ENCODE measurements at places on chromosomes 5 and 9.

DNA sequence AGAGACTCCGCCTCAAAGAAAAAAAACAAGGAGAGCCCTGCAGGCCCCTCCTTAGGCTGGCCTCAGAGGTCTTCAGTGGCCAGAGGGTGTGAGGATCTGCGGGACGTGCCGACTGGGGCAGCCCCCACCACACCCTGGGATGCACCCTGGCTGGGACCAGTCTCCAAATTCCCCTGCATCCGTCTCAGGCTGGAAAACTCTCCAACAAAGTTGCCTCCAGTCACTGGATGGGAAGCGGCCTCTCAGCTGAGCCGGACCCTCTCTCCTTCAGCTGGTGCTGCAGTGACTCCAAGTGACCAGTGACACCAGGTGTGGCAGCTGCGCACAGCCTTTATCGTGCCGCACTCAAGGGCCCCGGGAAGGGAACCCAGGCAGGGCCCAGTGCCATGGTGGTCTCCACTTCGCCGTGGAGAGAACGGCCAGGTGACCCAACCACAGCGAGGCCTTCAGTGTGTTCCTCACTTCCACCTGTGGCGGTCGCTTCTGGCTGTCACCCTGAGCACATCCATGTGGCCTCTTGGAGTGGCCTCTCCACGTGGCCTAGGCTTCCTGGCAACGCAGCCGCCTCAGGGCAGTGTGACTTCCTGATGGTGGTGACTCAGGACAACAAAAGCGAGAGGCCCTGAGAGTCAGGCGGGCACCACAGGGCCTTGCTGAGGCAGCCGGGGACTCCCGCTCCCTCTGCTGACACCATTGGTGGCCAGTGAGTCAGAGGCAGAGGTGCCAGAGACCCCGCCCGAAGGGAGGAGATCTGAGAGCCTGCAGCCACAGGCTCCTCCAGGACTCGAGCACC is 19.3 kb upstream of the CAMSAP1 start:
- peak; percentile 78 for DNase-seq

DNA sequence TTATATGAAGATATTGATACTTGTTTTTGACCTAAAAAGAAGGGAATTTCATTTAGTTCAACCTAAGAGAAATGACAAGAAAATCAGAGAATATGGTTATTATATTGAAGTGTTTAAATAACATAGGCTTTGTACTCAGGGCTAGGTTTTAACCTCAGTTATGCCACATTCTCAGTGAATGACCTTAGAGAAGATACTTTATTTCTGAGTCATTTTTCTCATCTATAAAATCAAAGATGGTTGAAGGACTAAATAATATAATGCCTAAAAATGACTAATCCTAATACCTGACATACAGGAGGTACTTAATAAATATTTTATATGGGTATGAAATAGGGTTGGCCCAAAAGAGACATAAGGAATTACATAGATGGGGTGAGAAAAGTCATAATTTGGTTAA is 32.3 kb downstream of the DIMT1 start:
- DNase-seq, result no peak

- no peak for DNase-seq
Measured at GRCh38 chr5:6649186-6649585, 15.9 kb downstream of the SRD5A1 start.

- no peak for DNase-seq
Measured at GRCh38 chr5:122902263-122902662, 56.9 kb downstream of the SNX24 start.

- DNase-seq, result peak; percentile 20
Measured at GRCh38 chr9:86353655-86354010, 577 bp downstream of the TUT7 start.

DNA sequence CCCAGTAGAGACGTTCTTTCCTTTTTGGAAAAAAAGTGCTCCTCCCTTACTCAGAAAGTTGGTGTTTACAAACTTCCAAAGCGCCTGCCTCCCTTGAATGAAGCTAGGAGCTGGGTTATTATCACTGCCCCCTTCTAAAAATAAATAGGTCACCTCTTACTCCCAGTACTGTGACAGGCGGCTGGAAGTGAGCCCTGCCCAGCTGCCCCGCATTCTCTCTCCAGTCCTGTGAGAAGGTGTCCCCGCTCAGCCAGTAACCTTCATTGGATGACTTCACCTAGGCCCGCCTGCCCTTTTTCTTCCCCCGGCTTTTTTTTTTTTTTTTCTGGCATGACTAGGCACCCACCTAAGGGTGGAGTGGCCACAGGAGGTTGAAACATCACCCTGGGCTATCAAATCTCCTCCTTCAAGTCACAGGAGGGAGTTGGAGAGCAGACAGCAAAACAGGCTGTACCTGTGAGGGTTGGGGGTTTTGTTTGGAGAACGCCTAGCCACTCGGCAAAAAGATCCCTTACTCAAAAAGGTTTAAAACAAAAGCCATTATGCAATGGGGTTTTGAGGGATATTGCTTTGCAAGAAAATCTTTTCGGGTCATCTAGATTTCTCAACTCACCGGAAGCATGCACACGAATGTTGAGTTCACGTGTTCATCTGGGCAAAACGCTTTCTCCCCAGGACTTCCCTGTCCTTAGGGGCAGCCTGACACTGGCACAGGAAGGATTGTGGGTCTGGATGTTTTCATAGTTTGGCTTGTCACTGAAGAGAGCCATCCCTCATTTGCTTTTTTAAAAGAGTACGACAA is 43.3 kb upstream of the ZNF622 start:
- DNase-seq, result no peak

DNA sequence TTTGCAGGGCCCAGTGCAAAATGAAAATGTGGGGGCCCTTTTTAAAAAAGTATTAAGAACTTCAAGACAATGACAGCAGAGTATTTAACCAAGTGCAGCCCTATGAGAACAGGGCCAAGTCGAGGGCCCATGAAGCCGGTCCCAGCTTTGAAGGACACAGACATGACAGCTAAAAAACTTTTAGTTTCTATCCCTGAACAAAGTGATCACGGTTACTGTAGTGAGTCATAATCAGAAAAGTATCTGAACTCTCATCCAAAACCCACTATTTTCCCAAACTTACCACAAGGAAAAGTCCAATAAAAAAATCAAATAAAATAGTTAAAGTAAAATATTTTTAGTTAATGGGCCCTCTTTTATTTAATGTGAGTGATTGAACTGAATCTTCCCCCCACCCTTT is 126.0 kb downstream of the MEF2C start:
- DNase-seq, result no peak

DNA sequence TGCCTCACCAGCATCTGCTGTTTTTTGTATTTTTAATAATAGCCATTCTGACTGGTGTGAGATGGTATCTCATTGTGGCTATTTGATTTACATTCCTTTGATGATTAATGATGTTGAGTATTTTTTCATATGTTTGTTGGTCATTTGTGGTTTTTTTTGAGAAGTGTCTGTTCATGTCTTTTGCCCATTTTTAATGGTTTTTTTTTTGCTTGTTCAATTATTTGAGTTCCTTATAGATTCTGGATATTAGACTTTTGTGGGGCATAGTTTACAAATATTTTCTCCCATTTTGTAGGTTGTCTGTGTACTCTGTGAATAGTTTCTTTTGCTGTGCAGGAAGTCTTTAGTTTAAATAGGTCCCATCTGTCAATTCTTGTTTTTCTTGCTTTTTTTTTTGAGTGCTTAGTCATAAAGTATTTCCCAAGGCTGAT is 148.1 kb downstream of the NPR3 start:
- no peak for DNase-seq

- no peak for DNase-seq
Measured at GRCh38 chr5:33576726-33577590, 136.2 kb downstream of the TARS1 start.

DNA sequence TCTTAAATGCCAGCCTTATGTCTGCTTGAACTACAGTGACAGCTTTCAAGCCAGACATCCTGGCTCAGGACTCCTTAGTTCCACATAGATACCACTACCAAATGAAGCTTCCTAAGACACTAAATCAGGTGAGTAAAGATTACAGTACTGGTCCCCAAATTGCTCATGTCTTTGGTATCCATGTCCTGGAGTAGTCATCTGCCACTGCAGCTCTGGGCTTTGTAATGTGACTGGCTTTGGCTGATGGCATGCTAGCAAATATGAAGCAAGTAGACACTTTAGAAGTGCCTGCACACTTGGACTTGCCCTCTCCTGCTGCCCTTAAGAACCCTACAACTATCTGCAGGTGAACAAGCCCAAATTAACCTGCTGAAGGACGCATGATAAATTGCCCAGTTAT is 334.9 kb downstream of the BNC2 start:
- DNase-seq, result no peak

GRCh38 chr9:91488341-91488740 is 64.7 kb upstream of the NFIL3 start:
- no peak for DNase-seq

- DNase-seq, result no peak
Measured at GRCh38 chr5:74009502-74009901, 383.5 kb downstream of the ARHGEF28 start.

DNA sequence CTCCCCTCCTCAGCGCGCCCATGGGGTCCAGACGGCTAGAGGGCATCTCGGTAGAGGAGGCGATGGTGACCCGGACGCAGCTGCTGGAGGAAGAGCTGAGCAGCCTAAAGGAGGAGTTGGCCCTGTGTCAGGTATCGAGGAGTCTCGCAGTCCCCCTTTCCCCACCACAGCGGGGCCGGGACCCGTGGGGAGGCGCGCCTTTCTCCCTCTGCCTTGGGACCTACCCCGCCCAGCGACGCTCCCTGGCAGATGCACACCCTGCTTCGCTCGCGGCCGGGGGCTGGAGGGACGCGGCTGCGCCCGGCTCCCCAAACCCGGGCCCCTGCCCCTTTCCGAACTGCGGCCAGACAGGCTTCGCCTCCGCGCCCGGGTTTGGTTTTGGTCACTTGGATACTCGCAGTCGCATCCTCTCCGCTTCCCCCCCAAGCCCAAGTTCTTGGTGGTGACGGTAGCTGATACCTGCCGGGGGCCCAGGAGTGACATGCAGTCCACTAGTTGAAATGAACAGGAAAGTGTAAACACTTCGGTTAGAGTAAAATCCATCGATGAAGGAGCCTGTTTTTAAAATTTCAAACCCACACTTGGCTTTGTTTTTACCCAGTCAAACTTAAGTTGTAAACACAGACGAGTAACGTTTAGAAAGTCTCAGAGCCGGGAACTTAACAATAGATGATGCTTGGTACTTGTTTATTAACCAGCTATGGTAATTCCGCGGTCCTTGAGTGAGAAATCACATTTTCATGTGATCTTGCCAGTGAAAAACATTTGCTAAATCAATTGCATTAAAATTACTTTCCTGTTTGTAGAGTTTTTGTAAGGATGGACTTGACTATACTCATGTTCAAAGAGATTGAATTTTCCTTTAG is 688 bp downstream of the CNTLN start:
- DNase-seq, result no peak

DNA sequence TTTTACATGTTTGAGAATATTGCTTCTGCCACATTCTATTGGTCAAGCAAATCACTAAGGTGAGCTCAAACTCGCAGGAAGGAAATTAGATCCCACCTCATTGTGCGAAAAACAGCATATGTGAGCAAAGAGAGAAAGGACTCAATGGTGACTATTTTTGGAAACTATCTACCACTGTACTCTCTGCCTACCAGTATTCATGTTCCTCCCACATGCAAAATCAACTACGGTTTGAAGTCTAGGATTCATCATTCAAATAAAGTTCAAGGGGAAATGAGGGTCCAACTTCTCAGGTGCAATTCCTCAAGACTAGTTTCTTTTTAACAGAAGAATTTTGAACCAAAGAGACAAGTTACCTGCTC is 60.6 kb downstream of the FAM174A start:
- DNase-seq, result no peak

DNA sequence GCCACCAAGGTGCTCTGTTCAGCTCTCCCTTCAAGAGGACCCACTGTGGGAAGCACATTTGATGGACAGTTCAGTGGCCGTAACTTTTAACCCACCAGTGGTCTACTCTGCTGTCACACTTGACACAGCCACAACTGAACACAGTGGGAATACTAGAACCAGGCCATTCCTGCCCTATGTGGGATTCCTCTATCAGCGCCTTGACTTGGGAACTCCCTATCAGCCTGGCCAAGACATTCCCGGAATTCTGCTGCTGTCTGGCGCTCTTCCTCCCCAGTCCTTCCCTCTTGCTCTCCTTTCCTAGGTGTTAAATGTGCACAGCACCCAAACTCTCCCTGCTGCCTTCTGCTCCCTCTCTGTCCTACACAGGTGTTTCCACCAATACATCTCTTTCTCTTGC is 23.1 kb upstream of the SH3PXD2B start:
- no peak for DNase-seq

- no peak for DNase-seq
Measured at GRCh38 chr5:7473668-7474215, 77.8 kb downstream of the ADCY2 start.

GRCh38 chr5:457195-457961 is 14.4 kb downstream of the EXOC3 start:
- DNase-seq, result no peak

DNA sequence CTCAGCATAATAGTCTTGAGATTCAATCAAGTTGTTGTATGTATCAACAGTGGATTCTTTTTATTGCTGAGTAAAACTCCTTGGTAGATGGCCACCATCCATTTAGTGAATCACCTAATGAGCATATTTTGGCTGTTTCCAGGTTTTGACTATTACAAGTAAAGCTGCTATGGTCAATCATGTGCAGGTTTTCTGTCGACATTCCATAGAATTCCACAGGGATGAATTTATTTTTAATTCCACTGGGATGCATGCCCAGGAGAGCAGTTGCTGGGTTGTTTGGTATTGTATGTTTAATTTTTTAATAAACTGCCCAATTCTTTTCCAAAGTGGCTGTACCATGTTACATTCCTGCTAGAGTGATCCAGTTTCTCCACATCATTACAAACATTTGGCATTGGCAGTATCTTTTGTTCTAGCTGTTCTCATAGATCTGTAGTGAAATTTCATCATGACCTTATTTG is 10.5 kb upstream of the S1PR3 start:
- no peak for DNase-seq

GRCh38 chr5:368183-369084 is 46.9 kb downstream of the AHRR start:
- DNase-seq, result no peak

DNA sequence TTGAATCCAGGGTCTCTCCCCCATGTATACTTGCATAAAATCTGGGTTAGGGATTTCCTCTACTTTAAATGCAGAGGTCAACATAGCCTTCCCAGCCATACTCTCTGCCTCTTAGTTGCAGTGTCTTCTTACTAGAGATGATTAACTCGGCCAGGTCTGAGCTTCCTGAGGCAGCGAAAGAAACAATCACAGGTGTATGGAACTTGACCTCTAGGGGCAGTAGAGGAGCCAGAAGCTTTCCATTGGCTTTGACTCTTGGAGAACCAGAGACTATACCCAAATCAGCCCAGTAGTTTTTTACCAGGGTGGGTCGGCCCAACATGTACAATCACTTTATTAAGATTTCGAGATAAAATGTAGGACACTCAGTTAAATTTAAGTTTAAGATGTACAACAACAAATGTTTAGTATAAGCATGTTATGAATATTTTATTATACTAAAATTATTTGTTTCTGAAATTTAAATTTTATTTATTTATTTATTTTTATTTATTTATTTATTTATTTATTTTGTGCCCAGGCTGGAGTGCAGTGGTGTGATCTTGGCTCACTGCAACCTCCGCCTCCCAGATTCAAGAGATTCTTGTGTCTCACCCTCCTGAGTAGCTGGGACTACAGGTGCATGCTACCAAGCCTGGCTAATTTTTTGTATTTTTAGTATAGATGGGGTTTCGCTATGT is 48.0 kb upstream of the DMRT3 start:
- DNase-seq, result peak; percentile 3

- no peak for DNase-seq
Measured at GRCh38 chr5:144125163-144125726, 45.2 kb downstream of the YIPF5 start.

GRCh38 chr9:122821278-122821943 is 7.0 kb downstream of the PDCL start:
- no peak for DNase-seq

GRCh38 chr9:130271473-130271872 is 5.9 kb downstream of the HMCN2 start:
- no peak for DNase-seq
